RCC 7860 (cell line): ENCODE measurements at places on chromosomes 16 and 17.

DNA sequence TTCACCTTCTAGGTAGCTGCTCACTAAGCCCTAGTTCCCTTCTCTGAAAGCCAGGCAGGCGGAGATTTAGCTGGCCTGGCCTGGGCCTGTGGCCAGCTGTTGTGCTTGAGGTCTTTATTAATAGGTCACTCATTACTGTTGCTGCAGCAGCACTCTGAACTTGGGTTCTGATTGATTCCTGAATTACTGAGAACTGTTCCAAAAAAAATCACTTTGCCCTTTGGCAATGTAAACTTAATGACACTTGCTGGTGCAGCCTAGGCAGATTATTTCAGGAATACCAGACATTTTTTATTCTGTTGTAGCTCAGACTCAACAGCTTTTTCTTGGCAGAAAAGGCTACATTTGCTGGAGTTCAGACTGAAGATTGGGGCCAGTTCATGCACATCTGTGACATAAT is 2.7 kb downstream of the TOM1L1 start:
- peak; percentile 76 for DNase-seq

- DNase-seq = no peak
Measured at GRCh38 chr17:45260204-45260783, 1.6 kb downstream of the SPATA32 start.

DNA sequence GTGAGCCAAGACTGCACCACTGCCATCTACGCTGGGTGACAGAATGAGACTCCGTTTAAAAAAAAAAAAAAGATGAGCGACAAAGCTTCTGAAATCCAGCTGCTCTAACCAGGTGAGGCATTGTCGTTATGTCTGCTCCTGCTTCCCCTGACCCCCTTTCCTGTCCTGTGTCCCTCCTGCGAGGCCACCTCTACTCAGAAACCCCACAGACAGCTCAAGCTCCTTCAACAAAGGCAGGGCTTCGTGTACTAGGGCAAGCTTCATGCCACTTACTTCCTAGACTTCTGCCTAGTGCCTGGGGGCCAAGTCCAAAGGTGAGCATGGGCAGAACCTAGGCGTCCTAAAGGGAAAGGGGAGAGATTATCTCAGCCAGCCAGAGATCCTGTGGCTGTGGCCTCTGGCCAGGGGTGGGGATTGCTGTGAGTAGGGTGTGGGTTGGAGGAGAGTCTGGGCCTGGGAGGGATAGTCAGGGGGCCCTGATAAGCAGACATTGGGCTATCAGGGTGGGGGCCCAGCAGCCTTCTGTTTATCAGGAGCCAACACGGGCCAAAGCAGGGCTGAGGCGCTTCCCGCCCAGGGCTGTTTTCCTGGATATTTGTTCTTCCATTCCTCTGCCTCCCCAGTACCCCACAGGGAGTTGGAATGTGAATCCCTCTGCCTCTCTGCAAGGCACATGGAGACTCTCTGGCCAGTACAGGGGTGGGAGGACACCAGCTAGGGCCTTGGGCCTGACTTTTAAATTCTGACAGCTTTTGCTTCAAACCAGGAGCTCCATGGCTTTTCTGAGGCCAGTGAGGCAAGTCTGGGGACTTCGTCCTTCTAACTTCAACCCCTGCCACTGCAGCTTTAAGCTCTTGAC is 10.4 kb downstream of the ERAL1 start:
- DNase-seq = no peak

DNA sequence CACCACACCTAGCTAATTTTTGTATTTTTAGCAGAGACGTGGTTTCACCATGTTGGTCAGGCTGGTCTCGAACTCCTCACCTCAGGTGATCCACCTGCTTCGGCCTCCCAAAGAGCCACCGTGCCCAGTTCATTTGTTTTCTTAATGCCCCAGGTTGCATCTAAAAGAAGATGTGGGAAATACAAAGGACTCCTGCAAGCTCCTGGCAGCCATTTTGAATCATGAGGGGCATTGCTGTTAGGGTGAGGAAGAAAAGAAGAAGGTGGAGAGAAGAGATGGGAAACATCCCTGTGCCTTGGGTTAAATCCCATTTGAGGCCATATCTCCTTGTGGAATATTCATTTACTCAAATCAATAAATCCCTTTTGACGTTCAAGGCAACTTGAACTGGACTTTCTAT is 365.3 kb upstream of the ERCC4 start:
- DNase-seq = no peak

GRCh38 chr17:76966486-76967181 is 98.4 kb downstream of the MGAT5B start:
- no peak for DNase-seq

- peak; percentile 10 for DNase-seq
Measured at GRCh38 chr17:34703533-34703932, 124.2 kb downstream of the TMEM132E start.

- DNase-seq = no peak
Measured at GRCh38 chr16:85965125-85965524, 66.2 kb downstream of the IRF8 start.

DNA sequence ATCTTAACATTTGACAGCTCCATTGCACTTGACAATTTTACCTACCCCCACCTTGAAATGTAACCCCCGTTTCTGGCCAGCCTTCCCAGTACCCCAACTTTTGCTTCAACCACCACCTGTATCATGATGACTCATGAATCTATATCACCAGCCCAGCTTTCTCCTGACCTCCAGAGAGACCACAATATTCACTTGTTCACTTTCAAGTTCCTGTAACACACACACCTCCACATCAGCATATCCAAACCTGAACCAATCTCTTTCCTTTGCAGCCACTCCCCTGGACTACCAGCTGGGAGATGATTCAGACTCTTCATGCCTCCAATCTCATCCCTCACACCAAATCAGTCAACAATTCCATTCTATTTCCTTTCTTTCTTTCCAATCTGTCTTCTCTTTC is 8.0 kb downstream of the SMG6 start:
- DNase-seq = no peak

DNA sequence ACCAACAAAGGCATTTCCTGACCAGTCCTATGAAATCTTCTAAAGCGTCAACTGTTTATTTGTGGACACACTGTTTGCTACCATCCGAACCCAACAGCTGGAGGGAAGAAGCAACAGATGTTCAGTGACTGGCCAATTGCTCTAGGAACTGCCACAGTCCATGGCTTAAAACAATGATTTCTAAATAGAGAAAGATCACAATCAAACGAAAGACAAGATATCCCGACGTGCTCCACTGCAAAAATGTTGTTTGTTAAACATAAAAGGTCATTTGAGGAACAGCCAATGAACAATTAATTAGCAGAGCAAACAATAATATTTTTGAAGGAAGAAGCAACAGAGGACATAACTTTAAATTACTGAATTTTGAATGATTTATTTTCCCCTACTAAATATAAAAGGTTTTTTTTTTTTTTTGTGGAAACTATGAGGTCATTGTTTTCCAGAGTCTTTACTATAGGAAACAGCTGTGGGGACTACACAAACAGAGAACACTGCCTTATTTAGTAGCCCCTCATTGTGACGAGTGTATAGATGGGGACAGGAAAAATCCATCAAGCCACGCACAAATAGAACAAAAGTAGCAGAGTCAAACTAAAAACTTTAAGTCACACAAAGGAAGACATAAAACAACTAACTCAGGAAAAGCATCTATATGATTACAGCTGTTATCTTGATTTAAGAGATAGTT is 17.2 kb downstream of the USP31 start:
- no peak for DNase-seq

DNA sequence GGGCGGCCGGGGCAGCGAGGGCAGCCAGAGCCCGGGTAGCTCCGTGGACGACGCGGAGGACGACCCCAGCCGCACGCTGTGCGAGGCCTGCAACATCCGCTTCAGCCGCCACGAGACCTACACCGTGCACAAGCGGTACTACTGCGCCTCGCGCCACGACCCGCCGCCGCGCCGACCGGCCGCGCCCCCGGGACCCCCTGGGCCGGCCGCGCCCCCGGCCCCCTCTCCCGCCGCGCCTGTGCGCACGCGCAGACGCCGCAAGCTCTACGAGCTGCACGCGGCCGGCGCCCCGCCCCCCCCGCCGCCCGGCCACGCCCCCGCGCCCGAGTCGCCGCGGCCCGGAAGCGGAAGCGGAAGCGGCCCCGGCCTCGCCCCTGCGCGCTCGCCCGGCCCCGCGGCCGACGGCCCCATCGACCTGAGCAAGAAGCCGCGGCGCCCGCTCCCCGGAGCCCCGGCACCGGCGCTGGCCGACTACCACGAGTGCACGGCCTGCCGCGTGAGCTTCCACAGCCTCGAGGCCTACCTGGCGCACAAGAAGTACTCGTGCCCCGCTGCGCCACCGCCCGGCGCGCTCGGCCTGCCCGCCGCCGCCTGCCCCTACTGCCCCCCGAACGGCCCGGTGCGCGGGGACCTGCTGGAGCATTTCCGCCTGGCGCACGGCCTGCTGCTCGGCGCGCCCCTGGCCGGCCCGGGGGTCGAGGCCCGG is 36.1 kb upstream of the ZC3H18 start:
- DNase-seq = peak; percentile 37

GRCh38 chr16:87358696-87359095 is 24.9 kb downstream of the FBXO31 start:
- no peak for DNase-seq

DNA sequence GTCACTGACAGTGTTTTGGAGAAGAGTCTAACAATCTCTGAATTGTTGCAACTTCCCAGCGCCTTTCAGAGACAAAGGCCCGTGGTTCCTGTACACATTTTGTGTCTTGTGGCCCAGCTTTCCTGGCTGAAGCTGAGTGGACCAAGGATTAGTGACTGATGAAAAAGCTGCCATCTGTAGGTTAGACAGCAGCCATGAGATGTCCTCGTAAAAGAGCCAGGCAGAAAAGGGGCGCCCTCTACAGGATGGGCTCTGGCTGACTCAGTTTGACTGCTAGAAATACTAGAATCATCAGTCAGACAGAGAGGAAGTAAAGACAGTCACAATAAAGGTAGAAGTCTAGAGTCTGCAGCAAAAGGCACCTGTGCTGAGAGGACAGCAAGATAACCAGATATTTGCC is 26.5 kb upstream of the NF1 start:
- DNase-seq = peak; percentile 36

- no peak for DNase-seq
Measured at GRCh38 chr17:50259477-50260324, 14.6 kb upstream of the TMEM92 start.

DNA sequence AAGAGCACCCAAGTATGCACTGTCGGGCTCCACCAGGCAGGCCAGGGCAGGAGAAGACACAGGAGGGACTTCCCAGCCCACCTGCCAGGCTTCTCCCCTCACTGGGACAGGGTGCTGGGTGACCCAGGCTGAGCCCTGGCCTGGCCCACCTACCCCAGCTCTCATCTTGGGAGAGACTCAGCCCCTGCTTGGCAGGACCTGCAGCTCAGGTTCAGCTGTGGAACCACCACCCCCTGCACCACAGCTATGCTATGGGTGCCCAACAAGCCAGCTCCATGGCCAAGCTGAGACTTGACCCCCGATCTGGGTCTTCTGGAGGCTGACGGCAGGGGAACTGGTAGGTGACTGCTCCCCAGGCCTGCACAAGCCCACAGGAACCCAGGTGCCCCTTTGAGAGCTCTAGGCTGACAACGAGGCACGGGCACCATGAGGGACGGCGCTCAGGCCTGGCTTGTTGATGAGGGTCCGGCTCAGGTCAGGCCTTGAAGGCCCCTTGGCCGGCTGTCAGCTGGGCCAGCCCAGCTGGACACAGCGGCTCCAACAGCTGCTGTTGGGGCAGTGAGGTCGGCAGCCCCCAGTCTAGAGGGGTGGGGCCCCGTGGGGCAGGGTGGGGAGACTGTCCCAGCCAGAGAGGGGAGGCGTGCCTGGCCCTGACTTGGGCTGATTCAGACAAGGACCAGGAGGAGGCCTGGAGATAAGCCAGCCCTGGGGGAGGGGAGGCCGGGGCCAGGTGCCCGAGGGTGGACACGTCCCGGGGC is 4.6 kb downstream of the RPUSD1 start:
- DNase-seq = no peak

DNA sequence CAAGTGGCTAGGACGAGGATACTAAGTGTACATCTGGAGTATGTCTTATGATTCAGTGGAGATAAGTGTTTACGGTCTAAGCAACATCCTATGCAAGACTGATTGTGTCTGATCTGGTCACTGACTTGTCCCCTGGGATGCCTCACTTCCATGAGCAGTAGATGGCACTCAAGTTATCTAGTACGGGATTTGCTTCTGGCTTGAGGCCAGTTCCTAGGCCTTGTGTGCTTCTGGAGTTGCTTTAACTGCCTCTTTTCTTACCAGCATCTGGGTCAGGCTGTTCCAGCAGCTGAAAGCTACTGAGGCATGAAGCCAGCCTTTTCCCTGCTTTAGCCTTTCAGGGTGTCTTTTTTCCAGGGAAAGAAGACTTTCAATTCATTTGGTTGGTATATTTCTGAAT is 23.0 kb downstream of the SUPT6H start:
- DNase-seq = peak; percentile 76

- DNase-seq = no peak
Measured at GRCh38 chr17:5044630-5045029, 9.4 kb upstream of the SLC52A1 start.

DNA sequence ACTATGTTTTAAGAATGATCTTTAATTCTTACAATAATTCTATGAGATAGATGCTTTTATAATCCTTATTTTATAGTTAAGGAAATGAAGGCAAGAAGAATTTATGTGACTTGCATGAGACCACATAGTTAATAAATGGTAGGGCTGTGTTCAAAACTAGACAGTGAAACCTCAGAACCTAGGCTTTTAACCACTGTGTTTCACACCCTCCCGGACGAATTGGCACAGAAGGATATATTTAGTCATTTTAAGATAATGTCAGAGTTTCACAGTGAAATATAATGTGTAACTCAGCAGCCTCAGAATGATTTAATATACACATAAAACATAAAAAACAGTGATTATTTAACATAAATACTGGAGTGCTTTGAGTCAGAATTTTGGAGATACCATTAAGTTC is 57.0 kb downstream of the NSRP1 start:
- peak; percentile 49 for DNase-seq

DNA sequence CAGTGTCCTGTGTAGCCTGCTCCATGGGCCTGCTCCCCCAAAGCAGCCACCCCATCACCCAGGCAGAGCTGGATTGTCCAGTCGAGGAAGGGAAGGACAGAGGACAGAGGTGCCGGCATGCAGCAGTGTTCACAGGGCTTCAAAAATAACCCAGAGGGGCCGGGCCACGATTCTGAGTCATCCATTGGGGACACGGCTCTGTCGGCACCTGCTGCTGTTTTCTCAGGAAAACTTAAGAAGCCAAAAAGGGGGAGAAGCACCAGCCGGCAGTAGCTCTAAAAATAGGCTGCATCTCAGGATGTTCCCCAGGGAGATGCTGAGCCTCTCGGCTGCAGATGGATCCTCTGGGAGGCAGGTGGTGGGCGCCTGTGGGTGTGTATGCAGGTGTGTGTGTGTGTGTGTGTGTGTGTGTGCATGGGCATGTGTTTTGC is 1.6 kb downstream of the CA7 start:
- no peak for DNase-seq

DNA sequence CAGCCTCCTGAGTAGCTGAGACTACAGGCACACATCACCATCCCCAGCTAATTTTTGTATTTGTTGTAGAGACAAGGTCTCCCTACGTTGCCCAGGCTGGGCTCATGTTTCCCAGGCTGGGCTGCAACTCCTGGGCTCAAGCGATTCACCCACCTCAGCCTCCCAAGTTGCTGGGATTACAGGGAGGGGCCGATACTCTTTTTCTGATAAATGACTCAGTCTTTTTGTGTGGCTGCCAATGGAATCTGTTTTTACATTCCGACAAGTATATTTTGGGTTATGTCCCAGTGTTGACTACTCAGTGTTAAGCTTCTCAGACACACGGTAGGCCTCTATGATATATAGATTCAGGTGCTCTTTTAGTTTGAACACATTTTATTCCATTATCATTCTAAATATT is 58.1 kb downstream of the SLFN11 start:
- no peak for DNase-seq

GRCh38 chr16:48172682-48173081 is 16.9 kb upstream of the ABCC12 start:
- no peak for DNase-seq

- no peak for DNase-seq
Measured at GRCh38 chr16:12330541-12330940, 354.0 kb downstream of the SNX29 start.
